Stimulated activated memory B cell treated with anti-CD40 and anti-IgM and Interleukin-4, amounts not matched to agents 10 μg/mL and 1 μg/mL and 100 μg/mL, for 72 hours (primary cell): ENCODE measurements at places on chromosomes 2 and 18.

DNA sequence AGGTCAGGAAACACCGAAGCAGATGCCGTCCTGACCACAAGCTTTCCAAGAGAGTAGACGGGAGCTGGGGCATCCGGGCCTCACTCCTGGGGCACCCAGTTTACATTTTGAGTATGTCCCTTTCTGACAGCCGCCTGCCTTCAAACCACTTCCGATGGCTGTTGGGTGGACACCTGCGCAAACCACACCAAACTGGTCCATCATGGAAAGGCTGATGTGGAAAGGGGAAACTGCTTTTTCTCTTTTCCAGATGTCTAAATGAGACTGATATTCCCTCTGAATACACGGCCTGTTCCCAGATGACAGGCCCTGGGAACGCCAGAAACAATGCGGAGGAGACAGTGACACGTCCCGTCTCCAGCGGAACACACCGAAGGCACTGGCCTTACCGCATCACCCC lies 290.0 kb upstream of the SALL3 start:
- no peak for ATAC-seq

GRCh38 chr2:238286095-238286494 lies 2.3 kb downstream of the PER2 start:
- no peak for ATAC-seq

- ATAC-seq: no peak
Observed at GRCh38 chr18:13534631-13535030, 191.7 kb downstream of the FAM210A start.

DNA sequence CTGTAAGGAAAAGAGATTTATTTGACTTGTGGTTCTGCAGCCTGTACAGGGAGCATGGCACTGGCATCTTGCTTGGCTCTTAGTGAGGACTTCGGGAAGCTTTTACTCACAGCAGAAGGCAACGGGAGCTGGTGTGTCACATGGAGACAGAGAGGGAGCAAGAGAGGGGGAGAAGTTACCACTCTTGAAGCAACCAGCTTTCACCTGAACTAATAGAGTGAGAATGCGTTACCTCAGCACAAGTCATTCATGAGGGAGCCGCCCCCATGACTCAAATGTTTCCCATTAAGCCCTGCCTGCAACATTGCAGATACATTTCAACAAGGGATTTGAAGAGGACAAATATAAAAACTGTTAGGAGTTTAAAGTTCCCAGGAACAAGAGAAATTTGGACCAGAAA lies 190.0 kb downstream of the CYRIA start:
- ATAC-seq: no peak

GRCh38 chr2:231263118-231263831 lies 64.8 kb downstream of the ARMC9 start:
- no peak for ATAC-seq

- no peak for ATAC-seq
Observed at GRCh38 chr2:119674711-119675500, 4.1 kb upstream of the TMEM177 start.

- ATAC-seq: no peak
Observed at GRCh38 chr2:200138391-200139124, 167.9 kb upstream of the SPATS2L start.

- no peak for ATAC-seq
Observed at GRCh38 chr2:224366267-224366844, 35.6 kb downstream of the FAM124B start.

GRCh38 chr2:145185696-145186095 lies 665.8 kb upstream of the ZEB2 start:
- ATAC-seq: no peak

- ATAC-seq: no peak
Observed at GRCh38 chr2:99863903-99864270, 278.5 kb downstream of the AFF3 start.
